Small intestine (tissue), 16 donors: ENCODE measurements at places on chromosomes 2 and 18.

- no peaks in the 10 kb centered on the region for H3K27me3 ChIP-seq
- no peak overlapping the region for H3K4me3 ChIP-seq
- no peak for DNase-seq
- H3K4me1 ChIP-seq = no peaks in the 10 kb centered on the region
- no peaks in the 10 kb centered on the region for H3K36me3 ChIP-seq
These were observed 150.1 kb downstream of the WDPCP start for GRCh38 chr2:63438181-63438580.

DNA sequence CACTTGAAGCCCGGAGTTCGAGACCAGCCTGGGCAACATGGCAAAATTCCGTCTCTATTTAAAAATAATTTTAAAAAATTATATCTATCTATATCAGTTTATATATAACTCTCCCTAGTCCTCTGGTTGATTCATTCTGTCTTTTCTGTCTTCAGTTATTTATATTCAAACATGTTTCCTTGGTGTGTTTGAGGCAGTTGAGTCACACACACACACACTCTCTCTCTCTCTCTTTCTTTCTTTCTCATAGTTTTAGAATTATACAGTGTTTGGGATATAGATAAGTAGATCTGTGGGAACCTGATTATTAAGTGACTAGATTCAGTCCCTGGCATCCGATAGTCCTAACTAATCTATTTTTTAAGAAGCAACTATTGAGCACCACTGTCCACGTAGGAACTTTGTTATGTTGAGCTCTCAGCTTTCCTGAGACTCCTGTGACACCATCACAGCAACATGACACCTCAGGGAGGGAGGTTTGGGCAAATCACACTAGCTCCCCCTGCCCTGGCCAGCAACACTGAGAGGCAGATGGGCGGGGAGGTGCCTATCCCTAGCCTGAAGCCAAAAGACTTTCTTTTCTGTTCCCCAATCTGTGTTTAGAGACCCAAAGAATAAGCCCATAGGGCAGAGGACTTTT, 482.7 kb downstream of the DLGAP1 start:
- DNase-seq = no peak
- H3K4me3 ChIP-seq = no peak overlapping the region
- H3K27me3 ChIP-seq = no peaks in the 10 kb centered on the region
- no peaks in the 10 kb centered on the region for H3K4me1 ChIP-seq

DNA sequence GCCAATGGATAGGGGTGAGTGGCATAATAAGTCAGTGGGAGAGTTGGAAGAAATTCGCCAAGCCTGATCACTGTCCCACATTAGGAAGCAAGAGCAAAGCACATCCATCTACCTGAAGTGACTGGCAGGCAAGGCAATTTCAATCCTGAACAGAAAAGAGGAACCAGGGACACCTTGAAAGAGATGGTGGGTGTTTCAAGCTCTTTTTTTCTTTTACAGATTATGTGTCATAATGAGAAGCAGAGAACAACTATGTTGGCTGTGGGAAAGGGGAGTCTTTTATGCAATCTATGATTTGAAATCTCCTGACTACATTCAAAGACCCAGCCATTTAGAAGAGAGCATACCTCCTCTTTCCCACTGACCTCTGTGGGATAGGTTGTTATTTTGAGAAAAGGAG, 63.5 kb downstream of the TGIF1 start:
- H3K36me3 ChIP-seq = no peaks in the 10 kb centered on the region
- H3K4me3 ChIP-seq = no peak overlapping the region
- no peak overlapping the region for H3K27ac ChIP-seq
- no peaks in the 10 kb centered on the region for H3K27me3 ChIP-seq
- no peaks in the 10 kb centered on the region for H3K4me1 ChIP-seq
- no peak for DNase-seq

GRCh38 chr2:29765721-29766120, 155.7 kb downstream of the ALK start:
- DNase-seq = no peak
- no peak overlapping the region for H3K4me3 ChIP-seq
- no peaks in the 10 kb centered on the region for H3K36me3 ChIP-seq
- no peaks in the 10 kb centered on the region for H3K4me1 ChIP-seq

GRCh38 chr2:88187927-88188326, 17.8 kb downstream of the THNSL2 start:
- no peaks in the 10 kb centered on the region for H3K4me1 ChIP-seq
- no peak for DNase-seq
- no peak overlapping the region for H3K4me3 ChIP-seq
- no peaks in the 10 kb centered on the region for H3K27me3 ChIP-seq

DNA sequence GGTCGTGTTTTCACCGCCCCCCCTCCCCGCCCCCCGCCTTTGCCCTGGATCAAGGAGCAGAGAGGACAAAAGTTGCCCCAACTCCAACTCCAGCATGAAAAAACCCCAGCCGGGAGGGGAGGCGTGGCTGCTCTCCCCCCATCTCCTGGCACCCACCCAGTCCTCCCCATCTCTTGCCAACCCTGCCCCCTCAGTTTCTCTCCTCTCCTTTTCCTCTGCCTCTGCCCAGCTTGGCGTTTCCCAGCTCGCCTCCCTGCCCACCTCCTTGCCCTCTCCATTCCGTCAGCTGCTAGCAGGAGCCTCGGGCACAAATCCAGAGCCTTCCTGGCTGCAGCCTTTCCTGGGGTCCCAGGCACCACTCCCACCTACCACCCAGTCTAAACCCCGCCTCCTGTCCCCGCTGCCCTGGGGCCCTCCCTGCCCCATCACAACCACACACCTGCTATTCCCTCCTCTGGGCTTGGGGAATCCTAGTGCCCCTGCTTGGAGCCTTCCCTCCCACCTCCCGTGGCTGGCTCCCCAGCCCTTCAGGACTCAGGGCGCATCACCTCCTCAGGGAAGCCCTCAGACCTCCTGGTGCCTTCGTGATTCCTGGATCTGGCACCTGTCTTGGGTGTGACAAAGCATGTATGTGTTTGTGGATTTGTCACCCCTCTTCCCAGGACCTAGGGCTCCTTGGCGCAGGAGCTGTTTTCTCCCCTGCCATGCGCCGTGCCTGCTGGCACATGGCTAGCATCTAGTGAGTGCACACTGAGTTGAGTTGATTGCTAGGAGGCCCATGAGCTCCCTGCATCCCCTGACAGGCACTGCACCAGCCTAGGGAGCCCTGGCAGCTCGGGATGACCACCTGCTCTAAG, 209.1 kb downstream of the TFCP2L1 start:
- DNase-seq = no peak
- H3K4me1 ChIP-seq = peaks cover 5% of the 10 kb centered on the region
- no peaks in the 10 kb centered on the region for H3K36me3 ChIP-seq

- H3K4me3 ChIP-seq = no peak overlapping the region
- no peaks in the 10 kb centered on the region for H3K27me3 ChIP-seq
- H3K36me3 ChIP-seq = peaks cover 7% of the 10 kb centered on the region
- DNase-seq = no peak
These were observed 1.4 kb upstream of the IDH1 start for GRCh38 chr2:208256192-208256782.

GRCh38 chr2:183229386-183229785, 105.1 kb downstream of the NUP35 start:
- H3K27ac ChIP-seq = no peak overlapping the region
- H3K4me3 ChIP-seq = no peak overlapping the region
- H3K27me3 ChIP-seq = no peaks in the 10 kb centered on the region
- no peaks in the 10 kb centered on the region for H3K4me1 ChIP-seq
- no peaks in the 10 kb centered on the region for H3K36me3 ChIP-seq
- no peak for DNase-seq

DNA sequence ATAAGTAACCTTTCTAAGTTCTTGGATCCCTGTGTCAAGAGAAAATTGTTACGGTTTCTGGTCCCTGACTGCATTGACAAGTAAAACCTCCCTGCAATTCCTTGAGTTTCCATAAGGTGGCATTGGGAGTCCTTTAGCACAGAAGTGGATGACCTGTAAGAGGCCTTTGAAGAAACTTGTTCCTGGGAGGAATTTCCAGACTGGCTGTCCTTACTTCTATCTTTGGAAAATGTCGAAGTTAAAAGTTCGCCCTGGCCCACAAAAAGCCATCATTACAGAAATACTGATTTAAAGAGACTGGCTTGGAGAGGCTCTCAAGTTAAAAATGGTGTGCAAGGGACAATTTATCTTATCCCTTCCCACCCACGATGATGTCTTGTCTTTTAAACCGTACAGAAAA, 218.4 kb downstream of the CDH20 start:
- H3K27me3 ChIP-seq = peaks cover 4% of the 10 kb centered on the region
- no peak overlapping the region for H3K27ac ChIP-seq
- H3K4me1 ChIP-seq = no peaks in the 10 kb centered on the region
- H3K36me3 ChIP-seq = no peaks in the 10 kb centered on the region
- no peak overlapping the region for H3K4me3 ChIP-seq
- DNase-seq = peak; percentile 74

DNA sequence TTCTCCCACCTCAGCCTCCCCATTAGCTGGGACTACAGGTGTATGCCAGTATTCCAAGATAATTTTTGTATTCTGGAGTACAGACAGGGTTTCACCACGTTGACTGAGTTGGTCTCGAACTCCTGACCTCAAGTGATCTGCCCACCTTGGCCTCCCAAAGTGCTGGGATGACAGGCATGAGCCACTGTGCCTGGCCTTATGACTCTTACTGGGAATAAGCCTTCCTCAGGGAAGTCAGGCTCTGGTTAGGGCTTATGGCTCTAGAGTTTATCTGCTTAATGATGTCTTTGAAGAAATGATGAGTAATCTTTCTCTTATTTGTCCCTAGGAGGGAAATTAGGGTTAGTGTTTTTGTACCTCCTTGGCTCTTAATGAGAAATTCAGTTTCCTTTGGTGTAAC, 187.7 kb downstream of the FAM210A start:
- no peaks in the 10 kb centered on the region for H3K27me3 ChIP-seq
- no peak overlapping the region for H3K4me3 ChIP-seq
- H3K27ac ChIP-seq = no peak overlapping the region
- no peak for DNase-seq
- no peaks in the 10 kb centered on the region for H3K36me3 ChIP-seq

DNA sequence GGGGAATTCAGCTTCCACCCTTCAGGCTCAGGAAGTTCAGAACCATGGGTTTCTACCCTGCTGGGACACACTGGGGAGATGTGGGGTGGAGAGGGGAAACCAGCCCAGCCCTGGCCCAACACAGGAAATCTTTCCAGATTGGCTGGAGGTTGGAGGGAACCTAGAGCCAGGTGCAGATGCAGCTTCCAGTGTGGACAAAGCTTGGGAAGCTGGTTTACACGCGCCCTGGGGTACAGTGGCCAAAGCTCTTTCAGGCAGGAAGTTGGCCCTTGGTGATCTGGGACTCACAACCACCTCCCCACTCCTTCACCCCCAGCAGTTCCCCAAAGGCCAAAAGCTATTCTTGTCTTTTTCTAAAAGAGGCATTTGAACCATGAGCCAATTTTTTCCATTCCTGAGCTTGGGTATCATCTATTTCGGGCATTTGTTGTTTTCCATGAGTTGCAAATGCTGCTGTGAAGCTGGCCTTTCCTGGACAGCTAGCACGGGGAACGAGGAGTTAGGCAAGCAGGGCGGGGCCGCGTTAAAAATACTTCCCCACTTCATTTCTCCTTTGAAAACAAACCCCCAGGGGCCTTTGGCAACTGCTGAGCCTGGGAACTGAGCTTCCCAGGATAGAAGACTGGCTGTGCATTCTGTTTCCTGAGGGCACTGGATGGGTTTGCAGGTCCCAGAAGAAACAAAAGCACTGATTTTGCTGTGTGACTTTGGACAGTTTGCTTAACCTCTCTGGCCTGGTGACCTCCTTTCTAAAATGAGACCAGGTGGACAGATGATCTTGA, 3.1 kb upstream of the ARID5A start:
- no peaks in the 10 kb centered on the region for H3K27me3 ChIP-seq
- no peaks in the 10 kb centered on the region for H3K36me3 ChIP-seq
- H3K4me1 ChIP-seq = peaks cover 28% of the 10 kb centered on the region
- no peak for DNase-seq
- H3K4me3 ChIP-seq = no peak overlapping the region

- H3K4me3 ChIP-seq = no peak overlapping the region
- H3K27ac ChIP-seq = no peak overlapping the region
- no peaks in the 10 kb centered on the region for H3K27me3 ChIP-seq
- DNase-seq = no peak
- H3K4me1 ChIP-seq = no peaks in the 10 kb centered on the region
- no peaks in the 10 kb centered on the region for H3K36me3 ChIP-seq
These were observed 265.6 kb downstream of the ANAPC1 start for GRCh38 chr2:111618226-111618977.

DNA sequence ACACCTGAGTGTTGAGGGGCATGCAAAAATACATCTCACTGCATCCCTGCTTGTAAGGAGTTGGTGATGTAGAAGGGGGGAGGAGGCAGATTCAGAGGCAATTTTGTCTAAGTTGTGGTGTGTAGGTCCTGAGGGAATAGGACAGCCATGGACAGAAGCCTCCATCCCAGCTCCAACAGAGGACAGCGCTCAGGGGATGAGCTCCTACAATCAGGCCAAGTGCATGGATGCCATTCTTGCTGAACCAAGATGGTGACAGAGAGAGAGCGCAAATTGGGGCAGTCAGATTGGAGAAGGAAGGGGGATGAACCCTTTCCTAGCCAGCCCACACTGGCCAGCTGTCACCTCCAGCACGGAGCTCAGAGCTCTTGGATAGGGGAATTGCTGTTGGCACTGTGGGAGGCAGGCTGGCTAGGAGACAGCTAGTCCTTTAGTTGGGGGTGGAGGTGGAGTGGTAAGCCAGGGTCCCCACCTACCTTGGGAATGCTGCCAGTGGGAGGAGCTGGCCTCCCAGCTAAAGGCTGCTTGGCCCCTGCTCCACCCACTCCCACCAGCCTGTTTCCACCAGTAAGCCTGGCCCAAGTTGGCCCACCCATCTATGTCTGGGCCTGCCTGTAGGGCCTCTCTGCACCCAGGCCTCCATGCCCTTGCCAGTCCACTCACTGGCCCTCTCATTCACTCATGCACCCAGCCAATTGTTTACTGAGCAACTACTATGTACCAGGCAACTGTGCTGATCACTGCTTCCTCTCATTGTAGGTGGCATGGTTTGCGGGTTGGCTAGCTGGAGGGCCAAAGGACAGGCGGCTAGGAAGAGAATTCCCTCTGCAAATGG, 2.5 kb upstream of the PER2 start:
- DNase-seq = no peak
- no peak overlapping the region for H3K4me3 ChIP-seq
- no peak overlapping the region for H3K27ac ChIP-seq
- no peaks in the 10 kb centered on the region for H3K36me3 ChIP-seq

GRCh38 chr2:101710036-101710435, 12.5 kb downstream of the MAP4K4 start:
- no peaks in the 10 kb centered on the region for H3K27me3 ChIP-seq
- H3K4me3 ChIP-seq = no peak overlapping the region
- H3K36me3 ChIP-seq = no peaks in the 10 kb centered on the region
- peaks cover 14% of the 10 kb centered on the region for H3K4me1 ChIP-seq
- no peak for DNase-seq
- no peak overlapping the region for H3K27ac ChIP-seq

- no peak for DNase-seq
- H3K27me3 ChIP-seq = no peaks in the 10 kb centered on the region
- H3K27ac ChIP-seq = no peak overlapping the region
- peaks cover 6% of the 10 kb centered on the region for H3K36me3 ChIP-seq
- H3K4me1 ChIP-seq = no peaks in the 10 kb centered on the region
- H3K4me3 ChIP-seq = no peak overlapping the region
These were observed 23.6 kb downstream of the WDSUB1 start for GRCh38 chr2:159262904-159263303.
